ENCODE measurements at places on chromosomes 16 and 17.

DNA sequence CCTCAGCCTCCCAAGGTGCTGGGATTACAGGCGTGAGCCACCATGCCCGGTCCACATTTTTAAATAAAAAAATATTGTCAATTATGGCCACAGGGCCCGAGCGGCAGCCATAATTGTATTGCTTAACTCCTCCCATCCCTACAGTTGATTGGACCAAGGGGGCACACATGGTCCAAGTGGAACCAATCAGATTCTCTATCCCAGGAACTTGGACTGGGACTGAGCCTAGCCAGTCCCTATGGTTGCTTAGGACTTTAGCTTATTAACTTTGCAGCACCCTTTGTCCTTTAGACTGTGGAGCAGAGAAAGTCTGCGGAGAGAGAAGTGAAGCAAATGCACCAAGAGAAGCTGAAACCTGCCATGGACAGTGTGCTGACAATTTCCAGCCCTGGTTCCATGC, 5.5 kb upstream of the RDM1 start:
- DNase-seq: no peak

DNA sequence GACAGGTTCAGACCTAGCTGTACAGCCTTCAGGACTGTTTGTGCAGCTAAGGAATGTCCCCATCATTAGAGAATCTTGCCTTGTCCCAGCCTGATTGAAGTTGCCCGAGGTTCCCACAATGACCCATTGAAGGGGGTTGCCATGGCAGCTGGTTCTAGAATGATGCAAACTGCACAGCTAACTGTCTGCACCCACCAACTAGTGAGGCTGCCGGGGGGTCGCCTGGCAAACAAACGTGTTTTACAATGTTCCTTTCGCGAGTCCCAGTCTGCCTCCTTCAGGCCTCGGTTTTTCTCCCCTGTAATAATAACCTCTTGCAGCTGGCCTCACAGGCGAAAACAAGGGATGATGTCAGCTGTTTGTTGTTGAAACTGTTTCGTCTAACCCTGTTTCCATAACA, 5.5 kb downstream of the C16orf96 start:
- no peak for DNase-seq

- DNase-seq: peak; percentile 16
These were observed 20.0 kb upstream of the RNF135 start for GRCh38 chr17:30950669-30951399.

DNA sequence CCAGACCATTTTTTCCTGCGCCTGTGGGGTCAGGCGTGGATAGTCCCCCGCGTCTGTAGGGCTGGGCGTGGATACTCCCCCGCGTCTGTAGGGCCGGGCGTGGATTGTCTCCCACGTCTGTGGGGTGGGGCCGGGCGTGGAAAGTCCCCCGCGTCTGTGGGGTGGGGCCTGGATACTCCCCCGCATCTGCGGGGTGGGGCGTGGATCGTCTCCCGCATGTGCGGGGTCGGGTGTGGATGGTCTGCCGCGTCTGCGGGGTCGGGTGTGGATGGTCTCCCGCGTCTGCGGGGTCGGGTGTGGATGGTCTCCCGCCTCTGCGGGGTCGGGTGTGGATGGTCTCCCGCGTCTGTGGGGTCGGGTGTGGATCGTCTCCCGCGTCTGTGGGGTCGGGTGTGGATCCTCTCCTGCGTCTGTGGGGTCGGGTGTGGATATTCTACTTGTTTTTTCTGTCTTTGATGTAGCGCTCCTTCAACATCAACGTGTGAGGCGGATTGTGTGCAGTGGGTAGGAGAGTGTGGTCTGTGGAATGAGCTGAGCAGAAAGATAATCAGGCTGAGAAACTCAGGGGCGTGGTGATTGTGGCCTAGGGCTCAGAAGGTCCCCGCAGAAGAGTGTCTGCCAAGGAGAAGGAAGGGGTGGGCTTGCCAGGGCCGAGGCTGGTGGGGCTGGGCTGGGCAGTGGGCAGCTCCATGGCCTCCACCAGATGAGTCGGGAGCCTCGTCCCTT, 3.2 kb downstream of the GNPTG start:
- no peak for DNase-seq

GRCh38 chr16:9125658-9126505, 34.4 kb downstream of the HAPSTR1 start:
- DNase-seq: no peak

GRCh38 chr16:14092561-14092960, 21.4 kb downstream of the MRTFB start:
- DNase-seq: no peak

DNA sequence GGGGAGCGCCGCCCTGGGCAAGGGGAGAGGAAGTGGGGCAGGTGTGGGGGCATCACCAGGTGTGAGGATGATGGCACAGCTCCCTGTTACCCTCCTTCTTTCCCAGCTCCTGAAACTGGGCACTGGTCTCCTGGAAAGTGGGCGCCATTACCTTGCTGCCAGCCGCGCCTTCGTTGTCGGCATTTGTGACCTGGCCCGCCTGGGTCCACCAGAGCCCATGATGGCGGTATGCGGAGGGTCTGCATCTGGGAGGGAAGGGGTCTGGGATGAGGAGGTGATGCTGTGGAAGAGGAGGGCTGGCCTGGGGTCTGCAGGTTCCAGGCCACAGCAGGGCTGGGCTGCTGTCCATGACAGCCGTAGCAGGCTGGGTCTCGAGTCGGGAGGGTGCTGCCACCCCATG, 5.5 kb downstream of the ACAP1 start:
- no peak for DNase-seq

- no peak for DNase-seq
These were observed 9.5 kb downstream of the UTP4 start for GRCh38 chr16:69141936-69142335.

GRCh38 chr17:12407495-12408252, 258.0 kb upstream of the MYOCD start:
- no peak for DNase-seq

DNA sequence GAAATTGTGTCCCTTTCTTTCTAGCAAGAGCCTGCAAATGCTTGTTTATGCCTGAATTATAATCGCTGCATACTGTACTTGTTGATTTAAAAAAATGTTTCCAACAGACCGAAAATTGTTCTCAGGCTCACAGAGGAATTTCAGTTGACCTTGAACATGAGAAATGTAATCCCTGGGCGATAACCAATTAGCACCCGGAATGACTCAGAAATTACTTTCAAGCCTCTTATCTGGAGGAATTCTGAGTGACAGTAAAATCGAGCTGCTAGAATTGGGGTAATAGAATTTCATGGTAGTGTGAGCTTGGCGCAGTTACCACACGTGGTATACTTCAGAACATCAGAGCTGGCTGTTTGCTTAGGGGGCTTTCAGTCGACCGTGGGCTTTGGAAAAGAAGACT, 139.1 kb upstream of the CACNG3 start:
- DNase-seq: no peak

- DNase-seq: no peak
These were observed 47.1 kb upstream of the SALL1 start for GRCh38 chr16:51197953-51198748.

DNA sequence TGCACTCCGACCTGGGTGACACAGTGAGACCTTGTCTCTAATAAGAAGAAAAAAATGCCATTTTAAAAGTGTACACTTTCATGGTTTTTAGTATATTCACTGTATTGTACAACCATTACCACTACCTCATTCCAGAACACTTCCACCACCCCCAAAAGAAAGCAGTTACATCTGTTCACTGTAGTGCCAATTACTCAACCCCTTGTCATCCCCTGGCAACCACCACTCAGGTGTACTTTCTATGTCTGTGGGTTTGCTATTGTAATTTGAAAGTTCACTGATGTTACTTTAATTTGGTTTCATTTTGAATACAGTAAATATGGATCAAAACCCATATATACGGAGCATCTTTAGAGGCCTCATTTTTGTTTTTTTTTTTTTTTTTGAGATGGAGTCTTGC, 6.1 kb downstream of the ZG16 start:
- DNase-seq: no peak

- no peak for DNase-seq
These were observed 123.4 kb downstream of the PRKCB start for GRCh38 chr16:23959072-23959751.

- DNase-seq: no peak
These were observed 8.6 kb upstream of the TEX19 start for GRCh38 chr17:82350182-82351030.

GRCh38 chr16:53611179-53611696, 92.4 kb downstream of the RPGRIP1L start:
- DNase-seq: no peak

- DNase-seq: no peak
These were observed 611 bp downstream of the RAMP2 start for GRCh38 chr17:42761638-42762037.

DNA sequence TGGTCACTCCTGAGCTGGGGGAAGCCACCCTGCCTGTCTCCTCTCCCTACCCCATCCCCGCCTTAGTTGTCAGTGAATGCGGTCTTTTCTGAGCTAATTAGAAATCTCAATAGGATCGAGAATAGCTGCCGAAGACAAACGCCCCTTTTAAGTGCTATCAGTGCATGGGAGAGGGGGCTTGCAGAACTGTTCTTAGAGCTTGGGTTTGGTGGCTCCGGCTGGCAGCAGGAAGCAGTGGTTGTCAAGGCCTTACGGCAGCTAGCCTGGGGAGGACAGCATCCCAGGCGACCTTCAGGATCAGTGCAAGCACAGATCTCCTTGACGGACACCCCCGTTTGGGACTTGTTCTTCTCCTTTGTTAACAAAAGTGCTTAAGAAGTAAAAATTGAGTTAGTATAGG, 195.1 kb downstream of the CCDC182 start:
- DNase-seq: no peak

DNA sequence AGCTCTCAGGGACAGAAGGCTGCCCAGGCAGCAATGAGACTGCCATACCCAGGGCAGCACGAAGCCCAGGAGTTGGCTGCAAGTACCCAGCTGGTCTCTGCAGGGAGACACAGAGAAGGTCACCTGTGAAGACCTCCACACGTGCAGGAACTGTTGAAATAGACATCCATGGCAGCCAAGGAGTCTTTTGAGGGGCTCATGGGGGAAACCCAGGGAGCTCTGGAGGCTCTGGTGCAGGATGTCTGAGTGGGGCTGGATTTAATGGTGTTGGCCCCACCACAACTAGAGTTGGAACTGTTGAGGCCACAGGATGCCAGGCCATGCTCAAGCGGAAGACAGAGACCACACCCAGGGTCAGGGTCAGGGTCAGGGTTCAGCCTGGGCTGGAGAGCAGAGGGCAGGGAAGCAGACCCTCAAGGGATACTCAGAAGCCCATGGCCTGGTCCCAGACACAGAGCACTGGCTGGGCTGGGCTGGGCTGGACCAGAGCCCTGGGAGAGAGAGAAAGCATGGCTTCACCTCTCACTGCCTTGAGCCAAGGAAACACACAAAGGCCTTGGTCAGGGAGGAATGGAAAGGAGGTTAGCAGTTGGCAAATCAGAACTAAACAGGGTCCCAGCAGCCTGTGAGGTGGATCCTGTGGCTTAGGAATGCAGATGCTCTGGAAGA, 21.4 kb downstream of the PITPNM3 start:
- DNase-seq: no peak

DNA sequence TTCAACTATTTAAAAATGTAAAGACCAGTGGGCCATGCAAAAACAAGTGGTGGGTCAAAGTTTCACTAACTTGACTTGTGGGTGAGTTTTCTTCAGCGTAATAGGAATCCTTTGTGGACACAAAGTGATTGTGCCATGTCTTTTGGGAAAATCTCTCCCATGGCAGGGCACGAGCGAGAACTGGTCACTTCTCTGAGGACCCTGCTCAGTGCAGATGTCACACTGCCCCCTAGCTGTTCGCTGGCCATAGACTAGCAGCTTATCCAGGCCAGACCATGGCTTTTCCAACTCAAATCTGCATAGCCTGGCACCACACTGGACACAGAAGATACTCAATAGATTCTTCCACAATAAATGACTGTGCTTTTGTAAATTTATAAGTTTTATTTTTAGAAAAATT, 306.0 kb upstream of the CCL2 start:
- no peak for DNase-seq

DNA sequence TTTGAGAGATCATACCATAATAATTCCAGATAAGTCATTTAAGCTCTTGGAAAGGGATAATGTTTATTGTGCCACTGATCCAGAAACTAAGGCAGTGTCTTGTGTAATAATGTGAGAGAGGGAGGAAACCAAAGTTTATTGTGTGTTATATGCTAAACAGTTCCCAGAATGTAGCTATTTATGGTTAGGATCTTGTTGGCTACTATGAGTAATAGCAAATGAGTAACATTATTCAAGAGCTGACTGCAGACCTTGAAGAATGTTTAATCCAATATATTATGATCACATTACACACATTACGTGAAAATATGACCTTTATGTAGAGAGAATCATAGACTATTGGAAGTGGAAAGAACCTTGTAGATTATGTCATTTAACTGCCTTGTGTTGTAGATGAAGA, 139.5 kb downstream of the BCAS3 start:
- DNase-seq: no peak

DNA sequence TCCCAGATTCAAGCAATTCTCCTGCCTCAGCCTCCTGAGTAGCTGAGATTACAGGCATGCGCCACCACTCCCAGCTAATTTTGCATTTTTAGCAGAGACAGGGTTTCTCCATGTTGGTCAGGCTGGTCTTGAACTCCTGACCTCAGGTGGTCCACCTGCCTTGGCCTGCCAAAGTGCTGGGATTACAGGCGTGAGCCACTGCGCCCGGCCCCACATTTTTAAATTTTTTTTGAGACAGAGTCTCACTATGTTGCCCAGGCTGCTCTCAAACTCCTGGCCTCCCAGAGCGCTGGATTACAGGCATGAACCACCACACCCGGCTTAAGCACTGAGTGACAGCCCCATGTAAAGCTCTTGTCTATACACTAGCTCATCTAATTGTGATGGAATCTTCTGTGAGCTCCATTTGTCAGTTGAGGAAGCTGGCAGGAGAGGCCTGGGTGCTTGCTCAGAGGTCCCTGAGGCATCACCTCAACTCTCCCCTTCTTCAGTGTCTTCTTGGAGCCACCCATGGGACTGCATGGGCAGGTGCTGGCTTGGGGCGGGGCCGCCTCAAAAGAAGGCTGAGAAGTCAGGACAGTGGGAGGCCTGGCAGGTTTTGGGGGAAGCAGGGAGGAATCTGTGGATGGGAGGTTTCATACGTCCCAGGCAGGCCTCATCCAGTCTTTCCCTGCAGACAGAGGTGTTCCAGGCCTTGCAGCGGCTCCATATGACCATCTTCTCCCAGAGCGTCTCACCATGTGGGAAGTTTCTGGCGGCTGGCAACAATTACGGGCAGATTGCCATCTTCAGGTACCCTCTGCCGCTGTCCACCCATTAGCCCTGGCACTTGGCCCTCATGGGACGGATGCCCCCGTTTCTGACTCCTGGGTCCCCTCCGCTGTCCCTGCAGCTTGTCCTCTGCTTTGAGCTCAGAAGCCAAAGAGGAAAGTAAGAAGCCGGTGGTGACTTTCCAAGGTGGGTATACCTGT, 1.5 kb downstream of the THOC6 start:
- DNase-seq: no peak

- DNase-seq: no peak
These were observed 41.9 kb downstream of the NFAT5 start for GRCh38 chr16:69607674-69608073.

GRCh38 chr17:27954548-27955495, 61.7 kb upstream of the LYRM9 start:
- no peak for DNase-seq

DNA sequence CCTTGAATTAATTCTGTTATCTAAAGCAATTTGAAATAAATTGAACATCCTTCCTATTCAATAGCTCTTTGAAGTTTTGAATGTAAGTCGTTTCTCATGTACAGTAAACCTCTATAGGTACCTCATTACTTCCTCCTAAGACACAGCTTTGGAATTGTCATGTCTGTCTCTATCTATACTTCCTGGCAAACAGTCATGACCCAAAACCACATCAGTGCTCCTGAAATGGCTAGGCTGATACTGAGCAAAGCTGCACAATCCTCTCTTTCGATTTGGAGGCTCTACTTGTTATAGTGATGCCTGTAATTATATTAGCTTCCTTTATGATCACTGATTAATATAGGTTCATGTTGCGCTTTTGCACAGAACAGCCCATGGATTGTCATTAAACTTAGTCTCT, 110.1 kb downstream of the ADAMTS18 start:
- no peak for DNase-seq

All from bone marrow (tissue), 2 donors.